ENCODE measurements at places on chromosomes 1 and 21.

DNA sequence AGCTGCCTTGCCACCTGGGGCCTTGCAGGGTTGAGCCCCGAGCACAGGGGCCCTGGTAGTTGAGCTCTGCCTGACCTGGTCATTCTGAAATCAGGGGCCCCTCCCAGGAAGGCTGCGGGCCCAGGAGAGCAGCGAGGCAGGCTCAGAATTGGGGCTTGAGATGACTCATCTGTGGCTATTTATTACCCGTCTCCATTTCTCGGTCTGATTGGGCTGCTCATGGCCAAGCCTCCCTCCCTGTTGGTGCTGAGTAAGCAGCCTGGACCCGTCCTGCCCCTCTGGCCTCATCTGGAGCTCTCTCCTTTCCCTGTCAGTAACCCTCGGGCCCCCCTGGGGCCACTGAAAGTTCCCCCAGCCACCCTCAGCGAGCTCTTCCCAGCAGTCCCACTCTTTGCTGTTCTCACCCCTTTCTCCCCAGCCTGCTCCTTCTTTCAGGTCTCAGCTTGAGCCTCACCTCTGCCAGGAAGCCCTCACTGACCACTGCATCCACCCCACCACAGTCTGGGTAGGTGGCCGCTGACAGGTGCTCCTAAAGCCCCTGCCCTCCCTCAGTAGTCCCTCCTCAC, 11.0 kb upstream of the TNFRSF8 start:
- no peak for DNase-seq

DNA sequence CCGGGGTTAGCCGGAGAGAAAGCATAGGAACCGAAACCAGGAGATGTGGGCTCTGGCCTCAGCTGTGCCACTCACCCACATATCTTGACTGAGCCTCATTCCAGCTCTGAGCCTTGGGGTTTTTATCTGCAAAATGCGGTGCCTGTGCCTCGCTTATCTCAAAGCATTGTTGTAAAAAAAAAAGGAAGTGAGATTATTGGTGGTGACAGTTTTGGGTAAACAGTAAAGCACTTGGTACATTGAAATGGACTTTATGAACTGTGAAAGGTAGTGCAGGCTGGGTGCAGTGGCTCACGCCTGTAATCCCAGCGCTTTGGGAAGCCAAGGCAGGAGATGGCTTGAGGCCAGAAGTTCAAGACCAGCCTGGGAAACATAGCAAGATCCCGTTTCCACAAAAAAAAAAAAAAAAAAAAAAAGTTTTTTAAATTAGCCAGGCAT, 3.8 kb downstream of the PTAFR start:
- no peak for DNase-seq

DNA sequence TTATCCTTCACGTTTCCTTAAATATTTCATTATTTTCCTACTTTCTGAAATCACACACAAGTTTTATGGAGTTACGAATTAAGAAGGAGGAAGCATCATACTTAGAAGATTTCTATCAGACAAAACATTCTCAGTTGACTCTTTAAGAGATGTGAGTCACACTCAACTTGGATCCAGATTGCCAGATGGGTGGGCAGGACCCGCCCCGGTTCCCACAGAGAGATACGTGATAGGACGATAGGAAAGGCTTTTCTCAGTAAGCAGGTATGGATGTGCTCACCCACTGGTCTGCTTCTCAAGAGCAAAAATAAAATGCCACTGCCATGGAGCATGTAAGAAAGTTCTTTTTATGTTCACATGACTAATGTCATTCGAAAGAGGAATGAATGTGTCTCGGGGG, 392.6 kb downstream of the MRPL39 start:
- no peak for DNase-seq

GRCh38 chr1:206727981-206728696, 42.4 kb upstream of the IL19 start:
- DNase-seq: no peak

DNA sequence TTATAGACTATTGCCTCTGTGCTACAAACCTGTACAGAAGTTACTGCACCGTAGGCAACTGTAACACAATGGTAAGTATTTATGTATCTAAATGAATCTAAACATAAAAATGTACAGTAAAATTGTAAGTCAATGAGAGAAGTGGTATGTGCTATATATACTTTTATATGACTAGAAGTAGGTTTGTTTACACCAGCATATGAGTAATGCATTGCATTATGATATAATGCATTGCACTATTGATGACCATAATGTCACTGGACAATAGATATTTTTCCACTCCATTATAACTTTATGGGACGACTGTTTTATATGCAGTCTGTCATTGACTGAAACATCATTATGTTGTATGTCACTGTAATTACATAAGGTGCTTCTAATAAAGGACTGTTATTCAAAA, 340.3 kb upstream of the SNX7 start:
- no peak for DNase-seq

DNA sequence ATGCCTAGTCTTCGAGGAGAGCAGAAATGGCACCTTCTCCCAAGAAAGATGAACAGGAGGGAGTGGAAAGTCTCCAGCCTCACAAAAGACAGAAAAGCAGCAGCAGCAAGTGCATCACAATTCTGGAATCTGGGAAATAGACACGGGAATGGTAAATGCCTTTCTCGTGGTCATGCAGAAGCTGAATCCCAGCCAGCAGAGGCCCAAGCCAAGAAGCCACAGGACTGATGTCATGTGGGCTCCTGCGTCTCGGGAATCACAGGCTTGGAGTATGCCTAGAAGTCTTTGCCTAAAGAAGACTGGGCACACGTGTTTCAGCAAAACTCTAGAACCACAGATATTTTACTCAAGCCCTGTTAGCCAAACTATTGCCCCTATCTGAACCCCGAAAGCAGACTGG, 260.3 kb upstream of the PLD5 start:
- DNase-seq: no peak

DNA sequence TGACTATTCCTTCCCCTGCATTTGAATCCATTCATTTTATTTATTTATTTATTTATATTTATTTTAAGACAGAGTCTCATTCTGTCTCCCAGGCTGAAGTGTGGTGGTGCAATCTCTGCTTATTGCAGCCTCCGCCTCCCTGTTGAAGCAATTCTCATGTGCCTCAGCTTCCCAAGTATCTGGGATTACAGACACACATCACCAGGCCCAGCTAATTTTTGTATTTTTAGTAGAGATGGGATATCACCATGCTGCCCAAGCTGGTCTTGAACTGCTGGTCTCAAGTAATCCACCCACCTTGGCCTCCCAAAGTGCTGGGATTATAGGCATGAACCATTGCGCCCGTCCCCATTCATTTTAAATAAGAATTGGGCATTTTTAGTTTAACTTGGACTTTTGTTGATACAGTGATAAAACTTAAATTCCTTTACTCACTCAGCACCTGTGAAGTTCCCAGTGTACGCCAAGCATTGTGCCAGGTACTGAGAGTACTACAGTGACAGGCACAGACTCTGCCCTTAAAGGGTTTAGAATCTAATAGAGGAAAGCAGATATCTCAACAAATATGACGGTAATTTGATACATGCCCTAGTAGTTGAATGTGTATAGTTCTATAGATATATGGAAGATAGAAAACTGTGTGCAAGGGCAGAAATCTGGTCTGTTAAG, 90.5 kb downstream of the PTPRC start:
- DNase-seq: no peak

- no peak for DNase-seq
Observed at GRCh38 chr1:114034567-114035303, 55.5 kb downstream of the OLFML3 start.

- no peak for DNase-seq
Observed at GRCh38 chr21:27323331-27323730, 356.4 kb upstream of the ADAMTS5 start.

DNA sequence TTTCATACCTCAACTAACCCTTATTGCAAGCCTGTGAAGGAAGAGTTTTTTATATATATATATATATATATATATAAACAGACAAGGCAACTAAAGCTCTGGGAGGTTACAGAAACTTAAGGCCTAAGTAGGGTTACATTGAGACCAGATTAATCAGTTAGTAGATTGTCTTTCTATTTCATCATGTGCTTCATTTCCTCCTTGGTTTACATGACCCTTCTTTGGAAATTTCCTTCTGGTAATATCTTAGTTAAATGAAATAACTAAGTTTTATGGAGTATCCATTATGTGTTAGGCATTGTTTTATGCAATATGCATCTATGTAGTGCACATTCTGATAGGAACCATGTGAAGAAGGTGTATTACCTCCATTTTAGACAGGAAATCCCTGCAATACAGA, 112.7 kb downstream of the FGGY start:
- DNase-seq: no peak

DNA sequence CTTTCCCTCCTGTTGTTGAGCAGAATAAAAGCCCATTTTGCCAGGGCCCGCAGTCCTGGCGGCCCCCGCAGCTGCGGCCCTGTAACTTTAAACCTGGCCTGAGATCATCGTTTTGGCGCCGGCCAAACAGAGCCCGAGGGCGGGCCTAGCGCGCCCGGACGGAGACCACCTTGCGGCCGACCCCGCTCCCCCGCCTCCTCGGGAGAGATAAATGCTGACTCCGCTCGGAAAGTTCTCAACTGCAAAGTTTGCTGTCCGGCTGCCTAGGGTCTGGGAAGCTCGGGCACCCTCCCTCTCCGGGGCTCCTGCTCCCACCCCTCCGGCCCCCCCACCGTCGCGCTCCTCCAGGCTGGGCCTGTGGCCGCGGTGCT, at the start of gene PDPN:
Gene PDPN, plus strand, starts transcription at position 238 of the 371 bp plus-strand sequence. CDS start 202 bp downstream, outside the sequence.
- no peak for DNase-seq

GRCh38 chr1:59672851-59673572, 141.7 kb upstream of the HOOK1 start:
- no peak for DNase-seq

DNA sequence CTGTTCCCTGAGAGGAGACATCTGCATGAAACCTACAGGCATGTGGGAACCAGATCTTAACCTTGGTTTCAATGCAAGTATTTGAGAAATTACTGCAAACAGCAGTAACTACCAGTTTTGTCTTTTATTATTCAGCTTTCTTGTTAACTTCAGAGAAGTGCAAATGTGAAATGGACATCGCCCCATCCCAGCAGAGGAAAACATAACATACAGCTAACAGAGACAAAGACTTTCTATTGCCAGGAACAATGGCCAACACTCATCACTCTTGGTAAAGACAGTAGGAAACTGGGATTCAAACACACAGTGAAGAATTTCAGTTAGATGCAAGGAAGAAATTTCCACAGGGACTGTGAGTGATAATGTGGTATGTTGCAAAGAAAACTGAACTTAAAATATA, 115.1 kb downstream of the SLC30A10 start:
- DNase-seq: no peak

- no peak for DNase-seq
Observed at GRCh38 chr1:205370780-205371179, 14.1 kb upstream of the KLHDC8A start.

DNA sequence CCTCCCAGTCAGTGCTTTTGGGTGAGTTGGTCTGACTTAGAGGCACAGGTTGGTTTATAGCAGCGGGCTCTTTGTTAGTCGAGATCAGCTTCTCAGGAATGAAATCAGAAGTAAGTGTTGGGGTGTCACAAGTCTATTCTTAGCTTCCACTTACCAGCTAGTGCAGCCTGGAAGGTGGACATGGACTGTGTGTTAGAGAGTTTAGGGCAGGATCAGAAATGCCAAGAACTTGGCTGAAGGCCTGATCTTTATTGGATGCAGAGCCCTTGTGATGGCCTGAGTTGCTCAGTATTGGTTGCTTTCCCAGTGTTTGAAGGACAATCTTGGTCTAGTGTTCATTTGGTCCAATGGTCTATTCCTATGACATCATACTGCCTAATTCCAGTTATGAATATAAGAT, 377.0 kb upstream of the USP24 start:
- DNase-seq: no peak

- DNase-seq: no peak
Observed at GRCh38 chr1:6941786-6942185, 156.5 kb downstream of the CAMTA1 start.

DNA sequence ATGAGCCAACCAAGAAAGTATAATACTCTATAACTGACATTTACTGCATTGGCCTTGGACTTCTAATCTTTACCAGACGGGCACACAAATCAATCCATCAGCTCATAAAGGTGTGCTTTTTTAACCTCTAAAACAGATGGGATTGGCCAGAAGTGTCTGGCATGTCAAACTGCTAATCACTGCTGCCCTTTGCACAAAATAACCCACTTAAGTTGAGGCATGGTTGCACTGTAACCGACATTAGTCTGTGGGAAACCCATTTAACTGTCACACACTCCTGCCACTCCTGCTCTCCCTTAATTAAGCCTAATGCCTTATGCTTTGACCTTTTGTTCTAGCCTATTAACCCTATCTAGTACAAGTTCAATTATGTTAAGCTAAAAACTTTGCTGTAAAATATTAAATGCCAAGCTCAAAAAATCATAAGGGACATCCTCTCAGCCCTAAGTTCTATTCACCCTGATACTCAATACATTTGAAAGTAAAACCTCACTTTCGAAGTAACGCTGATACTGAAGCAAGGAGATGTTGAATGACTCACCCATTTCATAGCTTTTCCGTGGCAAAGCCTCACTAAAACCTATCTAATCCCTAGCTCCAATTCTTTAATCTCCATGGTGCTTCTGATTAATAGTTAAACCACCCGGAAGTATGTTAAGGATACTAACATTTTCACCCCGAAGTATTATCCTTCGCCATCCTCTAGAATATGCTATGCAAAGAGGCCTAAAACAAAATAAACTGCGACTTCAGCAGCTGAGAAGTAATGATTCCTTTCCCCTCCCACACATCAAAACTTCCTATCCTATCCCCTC, 12.9 kb downstream of the NRIP1 start:
- no peak for DNase-seq
